ENCODE measurements at places on chromosomes 3 and 15. TPM values are rescaled to one million over a fixed set of nuclear protein-coding genes. Genes with fewer than 3 reads are reported as not detected.

GRCh38 chr3:144109944-144110343 is 138.3 kb downstream of the DIPK2A start:
- DNase-seq: no peak

DNA sequence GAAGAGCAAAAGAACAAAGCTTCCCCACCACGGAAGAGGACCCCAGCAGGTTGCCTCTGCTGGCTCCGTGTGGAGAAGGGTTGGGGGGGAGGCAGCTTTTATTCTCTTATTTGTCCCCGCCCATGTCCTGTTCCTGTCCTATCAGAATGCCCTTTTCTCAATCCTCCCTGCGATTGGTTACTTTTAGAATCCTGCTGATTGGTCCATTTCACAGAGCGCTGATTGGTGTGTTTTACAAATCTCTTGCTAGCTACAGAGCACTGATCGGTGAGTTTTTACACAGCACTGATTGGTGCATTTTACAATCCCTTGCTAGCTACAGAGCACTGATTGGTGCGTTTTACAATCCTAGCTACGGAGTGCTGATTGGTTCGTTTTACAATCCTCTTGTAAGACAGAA is 100.6 kb upstream of the KLF13 start:
- DNase-seq: no peak

- peak; percentile 72 for DNase-seq
Observed at GRCh38 chr15:51380999-51381806, 39.7 kb downstream of the GLDN start.

KBTBD8 gene
- total RNA-seq: 0.55 TPM

ADGRG7 gene
- total RNA-seq: not detected

CKMT1B gene
- 1.1 TPM for total RNA-seq

Data from sigmoid colon (tissue), 7 donors.